T-helper 22 cell (primary cell): ENCODE measurements at places on chromosomes 11 and 22.

- DNase-seq, result peak; percentile 9
These were observed 635 bp downstream of the PRR5 start for GRCh38 chr22:44702479-44703198.

DNA sequence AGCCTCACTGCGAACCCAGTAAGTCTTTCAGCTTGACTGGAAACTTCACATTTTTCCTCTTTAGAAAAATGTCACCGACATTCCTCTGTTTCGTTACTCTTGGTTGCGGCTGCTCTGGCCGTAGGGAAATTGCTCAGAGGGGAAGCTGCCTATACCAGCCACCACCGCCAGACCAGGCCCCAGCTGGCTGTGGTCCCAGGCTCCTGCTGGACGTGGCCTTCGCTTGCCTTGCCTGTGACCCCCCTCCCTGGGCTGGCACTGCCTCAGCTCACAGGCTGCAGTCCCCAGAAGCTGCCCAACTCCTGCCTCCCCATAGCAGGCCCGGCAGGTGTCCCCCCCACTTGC, 197.8 kb downstream of the MN1 start:
- no peak for DNase-seq

GRCh38 chr11:125842321-125842948, 9.3 kb downstream of the PATE4 start:
- no peak for DNase-seq

- peak; percentile 54 for DNase-seq
These were observed 5.4 kb downstream of the FADS2 start for GRCh38 chr11:61833471-61833870.

DNA sequence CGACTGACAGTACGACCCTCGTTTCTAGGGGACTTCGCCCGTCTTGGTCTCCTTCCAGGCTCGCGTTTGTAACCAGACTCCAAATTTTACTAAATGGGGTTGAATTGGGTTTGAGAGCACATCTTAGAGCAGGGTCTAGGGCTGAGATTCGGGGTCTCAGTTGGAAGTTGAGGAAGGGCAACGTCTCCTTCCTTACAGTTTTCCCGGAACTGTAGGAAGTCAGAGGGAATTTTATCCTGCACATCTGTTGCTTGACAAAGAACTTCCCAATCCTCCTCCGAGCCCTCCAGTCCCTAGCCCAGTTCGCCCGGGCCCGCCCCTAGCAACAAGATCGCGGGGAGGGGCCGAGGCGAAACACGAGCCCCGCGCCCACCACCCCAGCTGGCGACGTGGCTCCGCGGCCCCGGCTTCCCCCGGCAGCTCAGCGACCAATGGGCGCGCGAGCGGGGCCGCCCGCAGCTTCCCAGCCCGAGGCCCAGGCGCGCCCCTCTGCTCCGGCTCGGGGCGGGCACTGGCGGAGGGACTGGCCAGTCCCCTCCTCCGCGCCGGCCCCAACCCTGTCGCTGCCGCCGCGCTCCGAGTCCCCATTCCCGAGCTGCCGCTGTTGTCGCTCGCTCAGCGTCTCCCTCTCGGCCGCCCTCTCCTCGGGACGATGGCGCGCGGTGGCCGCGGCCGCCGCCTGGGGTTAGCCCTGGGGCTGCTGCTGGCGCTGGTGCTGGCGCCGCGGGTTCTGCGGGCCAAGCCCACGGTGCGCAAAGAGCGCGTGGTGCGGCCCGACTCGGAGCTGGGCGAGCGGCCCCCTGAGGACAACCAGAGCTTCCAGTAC, at the start of gene RCN1:
Gene RCN1 (plus strand): TSS at position 530 of the 826 bp plus-strand sequence. CDS start 123 bp downstream, at position 653.
- DNase-seq, result no peak

GRCh38 chr22:22394591-22394990, 114.0 kb downstream of the ZNF280B start:
- no peak for DNase-seq

- no peak for DNase-seq
These were observed 57.3 kb upstream of the PHF21A start for GRCh38 chr11:46178513-46178912.

DNA sequence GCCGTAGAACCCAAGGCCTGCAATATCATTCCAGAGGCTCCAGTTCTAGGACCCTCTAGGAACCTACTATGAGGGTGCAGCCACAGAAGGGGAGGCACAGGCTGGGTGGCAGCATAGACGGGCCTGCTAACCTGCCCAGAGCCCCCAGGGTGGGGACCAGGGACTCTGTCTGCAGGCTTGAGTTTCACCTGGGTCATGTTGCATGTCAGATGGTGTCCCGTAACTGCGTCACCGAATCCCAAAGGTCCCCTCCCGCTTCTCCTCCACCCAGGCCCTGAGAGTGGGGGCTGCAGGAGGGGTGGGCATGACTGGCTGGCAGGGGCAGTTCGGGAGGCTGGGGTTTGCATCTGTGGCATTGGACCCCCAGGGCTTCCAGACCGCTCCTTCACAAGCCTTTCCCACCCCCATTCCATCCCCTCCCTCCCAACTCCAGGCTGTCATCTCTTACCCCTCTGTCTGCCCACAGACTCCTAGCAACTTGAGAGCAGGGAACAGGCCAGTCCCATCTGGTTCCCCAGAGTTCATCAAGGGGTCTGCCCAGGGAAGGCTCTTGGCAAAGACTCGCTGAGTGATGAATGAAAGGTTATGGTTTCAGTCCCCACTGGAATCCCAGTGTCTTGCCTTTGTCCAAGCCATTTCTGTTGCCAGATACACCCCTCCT, 16.3 kb downstream of the MYO7A start:
- DNase-seq, result no peak
